Stimulated activated CD4-positive, alpha-beta T cell treated with anti-CD3 and anti-CD28 coated beads, Interleukin-2, amount 100 ng/mL, for 24 hours (primary cell): ENCODE measurements at places on chromosomes 1 and 21.

GRCh38 chr1:145974721-145975120 lies 10.2 kb downstream of the POLR3GL start:
- no peak for DNase-seq

DNA sequence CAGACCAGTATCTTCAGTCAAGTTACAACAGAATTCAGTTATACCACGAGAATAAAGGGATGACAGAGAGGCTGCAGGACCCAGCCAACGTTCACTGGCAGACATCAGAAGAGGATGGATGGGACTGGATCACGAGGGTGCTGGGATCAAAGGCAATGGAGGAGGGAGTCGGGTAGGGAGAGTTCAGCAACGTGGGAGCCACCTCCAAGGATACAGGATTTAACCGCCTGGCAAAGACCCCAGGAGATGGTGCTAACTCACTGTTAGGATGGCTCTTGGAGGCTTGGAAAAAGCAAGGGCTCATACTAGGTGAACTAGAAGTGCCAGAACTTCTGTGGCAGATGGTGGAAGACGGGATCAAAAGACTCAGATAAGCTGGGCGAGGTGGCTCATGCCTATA lies 99.1 kb upstream of the DISP3 start:
- DNase-seq, result no peak

DNA sequence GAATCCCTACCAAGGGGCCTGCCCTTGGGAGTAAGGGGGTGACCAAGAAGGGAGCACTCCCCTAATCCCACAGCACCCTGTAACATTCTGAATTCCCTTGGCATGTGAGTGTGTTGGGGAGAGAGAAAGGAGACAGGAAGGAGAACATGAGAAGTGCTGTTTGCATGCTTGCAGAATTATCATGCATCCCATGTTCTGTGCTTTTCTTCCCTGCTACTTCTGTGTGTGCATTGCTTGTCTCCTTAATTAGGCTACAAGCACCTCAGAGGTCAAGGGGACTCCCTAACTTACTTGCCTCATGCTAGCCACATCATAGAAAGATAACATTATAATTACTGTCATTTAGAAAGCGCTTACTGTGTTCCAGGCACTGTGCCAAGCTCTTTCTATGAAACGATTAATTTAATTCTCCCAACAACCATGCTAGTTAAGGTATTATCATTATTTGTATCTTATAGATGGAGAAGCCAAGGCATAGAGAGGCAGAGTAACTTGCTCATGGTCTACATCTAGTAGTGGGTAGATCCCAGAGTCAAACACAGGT lies 11.1 kb downstream of the NOS1AP start:
- no peak for DNase-seq

GRCh38 chr1:161727256-161727924 lies 6.0 kb downstream of the FCRLB start:
- DNase-seq, result no peak

DNA sequence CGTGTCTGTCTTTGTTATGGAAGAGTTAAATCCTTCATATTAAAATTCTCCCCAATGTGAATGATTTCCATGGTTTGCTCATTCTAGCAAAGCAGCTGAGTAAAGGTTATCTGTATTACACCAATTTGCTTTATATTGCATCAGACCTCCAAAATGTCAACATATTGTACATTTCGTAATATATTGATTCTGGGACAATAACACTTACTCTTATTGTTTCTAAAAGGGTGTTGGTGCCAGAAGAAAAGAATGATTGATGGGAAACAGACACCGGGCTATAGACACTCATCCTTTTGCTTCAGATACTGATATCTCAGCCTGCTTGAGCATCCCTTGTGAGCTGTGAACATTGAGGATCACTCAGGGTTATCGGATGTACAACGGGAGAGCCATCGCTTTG lies 7.0 kb downstream of the NTNG1 start:
- no peak for DNase-seq

DNA sequence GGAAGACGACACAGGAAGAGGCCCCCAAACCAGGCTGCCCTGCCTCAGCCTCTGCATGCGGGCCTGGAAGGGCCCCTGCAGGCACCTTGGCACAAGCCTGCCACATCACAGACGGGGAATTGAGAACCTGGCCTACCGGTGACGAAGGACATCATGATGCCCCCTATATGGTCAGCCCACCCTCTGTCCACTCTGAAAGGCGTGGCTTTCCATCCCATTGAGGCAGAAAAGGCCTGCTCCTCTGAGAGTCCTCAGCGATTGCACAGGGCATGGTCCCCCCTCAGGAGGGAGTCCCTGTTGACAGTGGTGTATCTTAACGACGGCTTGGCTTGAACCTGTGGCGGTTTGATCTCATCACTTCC lies 11.4 kb downstream of the KRTAP10-1 start:
- DNase-seq, result no peak

- no peak for DNase-seq
Measured at GRCh38 chr1:26038477-26038876, 7.4 kb downstream of the SLC30A2 start.

- DNase-seq, result no peak
Measured at GRCh38 chr1:992362-992761, 7.5 kb downstream of the HES4 start.
